CD4-positive, alpha-beta T cell treated with Interleukin-6 for 4 hours (primary cell): ENCODE measurements at places on chromosomes 3 and 15.
A peak's percentile ranks its signal among the peaks of the same experiment; 100 is the strongest.

- DNase-seq: no peak
Observed at GRCh38 chr3:16355828-16356227, 90.8 kb downstream of the OXNAD1 start.

GRCh38 chr3:7669641-7670040, 808.7 kb downstream of the GRM7 start:
- no peak for DNase-seq

GRCh38 chr3:59992578-59992977, 942.8 kb upstream of the CFAP20DC start:
- peak; percentile 48 for DNase-seq

GRCh38 chr15:86256628-86257027, 177.0 kb downstream of the AGBL1 start:
- DNase-seq: no peak

DNA sequence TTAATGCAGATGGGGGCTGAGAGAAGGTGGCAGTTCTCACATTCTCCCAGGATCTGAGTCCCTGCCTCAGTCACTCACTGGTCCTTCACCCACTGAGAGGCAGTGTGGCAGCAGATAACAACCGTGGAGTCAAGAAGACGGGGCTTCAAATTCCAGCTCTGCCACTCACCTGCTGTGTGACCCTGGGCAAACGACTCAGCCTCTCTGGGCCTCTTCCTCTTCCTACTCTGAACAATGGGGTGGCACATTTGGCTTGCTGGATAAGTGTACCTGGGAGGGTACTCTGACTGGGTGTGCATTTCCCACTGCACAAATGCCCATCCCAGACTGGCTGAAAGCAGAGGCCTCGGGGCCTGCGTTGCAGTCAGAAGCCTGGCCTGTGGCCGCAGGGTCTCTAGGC, 10.0 kb upstream of the IQSEC1 start:
- DNase-seq: no peak

- DNase-seq: no peak
Observed at GRCh38 chr3:7752005-7752404, 749.6 kb upstream of the LMCD1 start.

- no peak for DNase-seq
Observed at GRCh38 chr3:31495971-31496665, 36.6 kb upstream of the STT3B start.

- no peak for DNase-seq
Observed at GRCh38 chr15:39211108-39211979, 369.5 kb upstream of the THBS1 start.

DNA sequence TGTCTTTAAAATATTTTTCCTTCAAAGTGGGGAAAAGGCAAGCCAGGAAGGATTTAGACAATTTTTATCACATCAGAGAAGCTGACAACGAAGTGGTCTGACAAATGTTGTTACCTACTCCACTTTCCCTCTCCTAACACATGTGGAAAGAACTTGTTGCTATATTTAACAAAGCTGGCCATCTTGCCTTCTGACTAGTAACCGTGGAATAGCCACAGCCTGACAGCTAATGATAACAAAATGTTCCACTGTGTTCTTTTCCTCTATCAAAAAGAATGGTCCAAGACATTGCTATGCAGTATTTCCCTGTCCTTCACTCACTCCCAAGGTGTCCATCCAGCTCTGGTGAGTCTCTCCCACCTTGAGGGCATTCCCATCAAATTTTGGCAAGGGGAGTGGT, 481.4 kb upstream of the THBS1 start:
- no peak for DNase-seq

DNA sequence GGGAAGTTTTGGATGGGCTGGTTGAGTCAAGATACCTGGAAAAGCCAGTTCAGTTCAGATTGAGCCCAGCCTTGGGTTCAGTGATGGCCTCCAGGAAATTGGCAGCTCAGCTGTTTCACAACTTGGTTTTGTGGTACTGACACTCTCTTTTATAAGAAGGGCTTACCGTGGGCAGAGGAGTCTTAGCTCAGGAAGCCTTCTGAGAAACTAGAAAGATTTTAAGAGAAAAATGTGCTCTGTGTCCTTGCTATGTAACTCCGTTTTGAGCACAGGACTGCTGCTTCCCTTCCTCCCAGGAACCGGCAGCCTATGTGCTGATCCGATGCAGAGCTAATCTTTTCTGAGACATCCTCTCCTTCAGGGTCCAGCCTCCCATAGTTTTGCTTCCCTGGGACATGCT, 46.6 kb upstream of the RASGRP1 start:
- DNase-seq: peak; percentile 14

DNA sequence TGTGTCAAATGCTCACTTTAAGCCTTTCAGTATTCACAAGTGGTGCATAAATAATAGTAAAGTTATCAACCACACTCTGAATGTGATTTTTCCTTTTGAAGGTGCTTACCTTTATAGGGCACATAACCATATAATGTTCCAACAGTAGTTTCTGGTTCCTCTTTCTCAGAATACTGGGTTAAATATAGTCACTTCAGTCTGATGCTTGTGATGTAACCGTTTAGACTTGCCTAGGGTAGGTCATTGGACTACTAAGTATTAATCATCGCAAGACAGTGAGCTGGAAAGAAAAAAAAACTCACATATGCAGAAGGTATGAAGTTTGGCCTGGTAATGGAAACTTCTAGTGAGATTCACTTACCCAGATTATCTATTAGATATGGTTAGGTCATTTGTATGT, 1.9 kb downstream of the KBTBD8 start:
- no peak for DNase-seq

DNA sequence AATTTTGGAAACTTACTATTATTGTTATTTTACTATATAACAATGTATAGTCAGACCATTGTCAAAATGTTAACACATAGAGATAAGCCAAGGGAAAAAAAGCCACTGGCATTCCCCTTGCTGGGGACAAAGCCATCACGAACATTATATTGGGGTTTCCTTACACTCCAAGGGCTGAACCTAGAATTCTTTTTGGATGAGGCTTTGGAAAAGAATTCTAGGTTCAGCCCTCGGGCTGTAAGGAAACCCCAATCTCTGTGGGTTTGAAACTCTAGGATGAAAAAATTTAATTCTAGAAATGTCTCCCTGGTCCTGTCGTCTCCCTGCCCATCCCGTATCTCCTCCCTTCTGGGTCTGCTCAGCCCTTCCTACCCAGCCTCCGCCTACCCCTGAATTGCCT, 67.0 kb upstream of the SMAD6 start:
- DNase-seq: no peak

DNA sequence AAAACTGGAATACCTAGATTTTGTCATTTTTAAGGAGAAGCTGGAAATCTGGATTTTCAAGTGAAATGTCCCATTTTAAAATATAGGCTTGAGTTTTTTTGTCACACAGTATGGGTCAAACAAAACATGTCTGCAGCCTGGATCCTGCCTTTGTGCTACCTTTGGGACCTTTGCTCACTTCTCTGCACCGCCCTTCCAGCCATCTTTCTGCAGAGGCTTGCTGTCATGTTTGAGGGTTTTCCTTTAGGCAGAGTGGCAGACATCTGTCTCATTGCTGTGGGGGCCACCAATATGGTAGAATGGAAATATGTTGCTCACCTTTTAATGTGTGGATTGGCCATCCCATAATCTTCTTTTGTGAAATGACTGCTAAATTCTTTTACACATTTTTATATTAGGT, 136.3 kb downstream of the EEFSEC start:
- DNase-seq: no peak

GRCh38 chr15:83200162-83200561, 7.5 kb downstream of the HDGFL3 start:
- DNase-seq: no peak

GRCh38 chr3:112496366-112497067, 2.8 kb downstream of the BTLA start:
- no peak for DNase-seq

DNA sequence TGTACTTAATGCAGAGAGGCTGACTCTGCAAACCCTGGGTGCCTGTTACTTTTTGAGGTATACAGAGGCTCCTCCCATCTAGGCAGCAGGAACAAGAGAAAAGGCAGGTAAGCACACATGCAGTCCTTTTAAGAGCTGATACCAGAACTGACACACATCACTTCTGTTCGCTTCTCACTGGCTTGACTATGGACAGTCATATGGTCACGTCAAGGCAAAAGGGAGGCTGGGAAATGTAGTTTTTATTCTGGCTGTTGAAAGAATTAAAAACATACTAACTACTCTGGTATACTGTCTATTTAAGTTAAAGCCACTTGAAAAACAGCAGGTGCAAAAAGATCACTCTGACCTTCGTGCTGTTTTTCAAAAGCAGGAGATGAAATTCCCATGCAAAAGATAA, 218.3 kb downstream of the CTNNB1 start:
- DNase-seq: no peak

DNA sequence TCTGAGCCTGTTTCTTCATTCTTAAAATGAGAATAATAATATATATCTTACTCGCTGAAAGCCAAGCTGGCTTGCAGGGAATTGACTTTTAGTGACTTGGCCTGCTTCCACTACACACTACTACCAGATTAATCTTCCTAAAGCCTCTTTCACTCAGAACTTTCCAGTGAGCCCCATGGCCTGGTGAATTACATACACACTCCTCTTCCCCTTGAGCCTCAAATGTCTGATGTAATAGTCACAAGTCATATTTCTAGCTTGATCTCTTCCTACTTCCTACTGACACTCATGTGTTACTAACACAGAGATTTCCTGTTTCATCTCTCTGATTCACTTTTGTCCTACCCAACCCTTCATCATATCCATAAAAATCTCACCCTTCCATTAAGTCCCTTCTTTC, 82.7 kb upstream of the SOX2 start:
- DNase-seq: no peak

GRCh38 chr3:138491971-138492370, 57.6 kb downstream of the ESYT3 start:
- no peak for DNase-seq

- DNase-seq: no peak
Observed at GRCh38 chr3:181637456-181637855, 74.3 kb upstream of the SOX2 start.

DNA sequence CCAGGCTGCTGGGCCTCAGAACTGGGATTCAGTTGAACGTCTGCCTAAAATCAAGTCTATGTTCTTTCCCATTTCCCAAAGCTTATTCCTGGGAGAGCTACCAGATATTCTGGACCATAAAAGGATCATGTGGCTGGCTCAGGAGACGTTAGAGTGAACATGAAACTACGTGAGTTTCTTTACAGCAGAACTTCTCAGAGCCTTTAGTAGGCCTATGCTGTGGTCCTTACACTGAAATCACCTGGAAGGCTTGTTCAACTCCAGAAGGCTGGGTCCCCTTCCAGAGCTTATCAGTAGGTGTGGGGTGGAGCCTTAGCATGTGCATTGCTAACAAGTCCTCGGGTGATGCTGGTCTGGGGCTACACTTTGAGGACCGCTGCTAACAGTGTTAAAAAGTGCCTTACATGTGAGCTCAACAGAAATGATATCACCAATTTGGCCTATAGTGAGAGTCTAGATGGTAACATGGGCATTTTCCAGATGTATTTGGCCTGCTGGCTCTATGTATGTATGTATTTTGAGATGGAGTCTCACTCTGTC, 50.7 kb downstream of the LMCD1 start:
- no peak for DNase-seq

GRCh38 chr15:89825271-89825940, 10.8 kb upstream of the ANPEP start:
- DNase-seq: no peak

- no peak for DNase-seq
Observed at GRCh38 chr3:141065841-141066805, 15.0 kb downstream of the SPSB4 start.

- DNase-seq: no peak
Observed at GRCh38 chr3:119815716-119816115, 33.8 kb downstream of the NR1I2 start.

DNA sequence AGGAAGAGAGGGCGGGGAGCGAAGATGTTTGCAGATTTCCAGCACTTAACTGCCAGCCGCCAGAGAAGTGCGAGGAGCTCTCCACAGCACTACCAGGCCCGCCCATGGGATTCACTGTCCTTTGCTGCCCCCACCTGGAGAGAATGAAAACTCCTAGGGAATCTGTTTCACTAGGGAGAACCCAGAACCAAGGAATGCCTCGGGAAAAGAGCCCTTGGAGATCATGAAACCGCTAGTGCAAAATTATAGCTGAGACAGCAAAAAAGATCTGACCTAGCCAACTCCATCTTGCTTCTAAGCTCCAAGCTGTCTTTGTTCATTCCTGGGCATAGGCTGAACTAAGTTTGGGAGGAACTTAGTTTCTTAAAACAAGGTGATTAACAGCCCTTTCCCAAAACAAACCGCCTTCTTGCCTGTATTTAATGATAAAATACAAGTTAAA, 82.6 kb upstream of the GCNT3 start:
- DNase-seq: peak; percentile 77

GRCh38 chr3:98529856-98530459, 1.8 kb upstream of the GPR15 start:
- DNase-seq: no peak

GRCh38 chr3:72492240-72492639, 356.0 kb downstream of the SHQ1 start:
- DNase-seq: no peak

DNA sequence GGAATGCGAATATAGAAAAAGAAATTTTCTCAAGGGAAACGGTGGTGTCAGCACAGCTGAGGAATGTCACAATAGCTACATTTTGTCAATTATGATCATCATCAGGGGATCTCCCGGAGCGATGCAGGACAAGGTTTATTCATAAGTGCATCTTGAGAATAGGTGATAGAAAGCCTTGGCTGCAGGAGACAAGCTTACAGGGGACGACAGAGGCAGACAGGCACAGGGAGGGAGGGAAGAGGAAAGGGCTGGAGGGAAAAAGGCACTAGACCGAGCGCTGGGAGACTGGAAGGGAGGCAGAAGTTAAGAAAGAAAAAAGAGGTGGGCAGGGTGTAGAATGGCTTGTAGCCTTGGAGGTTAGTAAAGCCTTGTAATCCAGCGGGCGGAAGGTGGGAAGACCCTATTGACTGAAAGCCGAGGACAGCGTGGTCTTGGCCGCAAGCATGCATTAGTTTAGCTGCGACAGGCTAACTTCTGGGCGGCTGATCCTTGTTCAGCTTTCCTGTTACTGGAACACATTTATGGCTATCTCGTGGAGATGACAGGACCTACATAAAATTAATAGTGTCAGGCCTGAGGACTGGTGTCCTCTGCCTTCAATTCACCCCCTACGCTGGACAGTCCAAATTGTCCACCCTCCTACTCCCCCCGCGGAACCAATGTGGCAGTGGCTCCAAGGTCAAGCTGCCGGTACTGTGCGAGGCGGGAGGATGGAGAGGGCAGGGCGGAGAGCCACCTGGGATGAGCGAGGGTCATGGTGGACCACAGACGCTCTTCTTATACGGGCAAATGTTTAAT, 1.4 kb upstream of the NECTIN3 start:
- no peak for DNase-seq

GRCh38 chr15:90839187-90840071, 29.0 kb upstream of the FURIN start:
- DNase-seq: no peak

- DNase-seq: no peak
Observed at GRCh38 chr3:56971261-56971660, 89.2 kb upstream of the SPATA12 start.

- peak; percentile 7 for DNase-seq
Observed at GRCh38 chr15:79967298-79968182, 3.5 kb downstream of the BCL2A1 start.

- DNase-seq: no peak
Observed at GRCh38 chr15:78421238-78421965, 16.6 kb upstream of the IREB2 start.

GRCh38 chr3:135844386-135844785, 121.1 kb upstream of the PPP2R3A start:
- DNase-seq: no peak

GRCh38 chr3:118207271-118207670, 827.4 kb downstream of the IGSF11 start:
- no peak for DNase-seq
